NCI-H1930 (cell line): ENCODE measurements at places on chromosomes 7 and 10.
A peak's percentile ranks its signal among the peaks of the same experiment; 100 is the strongest.

- DNase-seq = no peak
Observed at GRCh38 chr7:51665045-51665780, 348.6 kb upstream of the COBL start.

DNA sequence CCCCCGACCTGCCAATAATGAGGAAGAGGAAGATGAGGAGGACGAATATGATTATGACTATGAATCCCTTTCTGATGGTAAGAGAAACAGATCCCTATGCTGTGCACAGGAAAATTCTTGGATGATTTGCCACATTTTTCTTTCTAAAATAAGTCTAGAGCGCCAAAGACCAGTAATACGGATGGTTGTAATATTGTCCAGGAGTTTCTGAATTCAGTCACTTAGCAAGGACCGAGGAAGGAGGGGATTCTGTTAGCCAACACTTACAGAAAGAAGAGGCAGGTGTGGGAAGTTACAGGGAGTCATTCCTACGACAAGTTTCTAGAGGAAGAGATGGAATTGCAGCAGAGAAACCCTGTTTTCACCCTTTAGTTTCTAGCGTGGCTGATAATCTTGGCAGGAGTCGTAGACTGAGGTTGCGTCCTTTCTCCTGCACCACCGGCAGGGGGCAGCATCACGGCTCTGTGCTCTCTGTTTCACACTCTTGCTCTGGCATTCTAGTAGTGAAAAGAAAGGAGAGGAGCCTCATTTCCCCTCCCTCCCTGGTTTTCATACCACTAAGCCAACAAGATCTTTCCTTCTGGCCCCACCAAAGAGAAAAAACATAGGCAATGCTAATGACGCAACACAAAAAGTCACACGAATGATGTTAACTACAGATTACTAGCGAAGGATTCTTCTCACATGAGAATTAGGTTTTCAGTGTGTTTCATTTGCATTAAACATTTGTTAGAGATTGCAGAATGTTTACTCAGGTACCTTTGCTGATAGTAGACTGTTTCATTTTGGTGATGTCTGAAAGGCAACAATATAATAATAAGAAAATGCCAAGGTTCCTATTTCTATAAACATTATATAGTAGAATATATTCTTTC is 82.7 kb downstream of the NOC3L start:
- DNase-seq = no peak

GRCh38 chr10:106764360-106764759 is 400.1 kb downstream of the SORCS1 start:
- no peak for DNase-seq

GRCh38 chr10:30705101-30705624 is 75.6 kb upstream of the LYZL2 start:
- DNase-seq = no peak

- no peak for DNase-seq
Observed at GRCh38 chr7:128389618-128390329, 20.0 kb downstream of the IMPDH1 start.

DNA sequence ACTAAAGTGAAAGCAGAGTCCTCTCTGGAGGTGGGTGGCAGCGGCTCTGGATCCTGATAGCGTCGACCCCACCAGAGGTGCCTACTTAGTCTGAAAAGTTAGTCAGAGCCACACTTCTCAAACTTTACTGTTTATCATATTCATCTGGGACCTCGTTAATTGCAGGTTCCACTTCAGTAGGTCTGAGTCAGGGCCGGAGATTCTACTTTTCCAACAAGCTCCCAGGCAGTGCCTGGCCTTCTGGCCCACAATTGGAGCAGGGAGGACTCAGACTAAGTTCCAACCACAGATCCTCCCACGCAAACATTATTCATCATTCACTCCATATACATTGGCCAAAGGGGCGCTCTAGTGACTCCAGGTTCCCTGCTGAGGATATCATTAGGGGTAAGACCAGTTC is 78.1 kb downstream of the VSTM4 start:
- no peak for DNase-seq

- peak; percentile 93 for DNase-seq
Observed at GRCh38 chr7:73557108-73557396, 438 bp downstream of the BCL7B start.

GRCh38 chr7:130904031-130904757 is 170.2 kb upstream of the KLF14 start:
- DNase-seq = no peak
